Dermis blood vessel endothelial cell (primary cell): ENCODE measurements at places on chromosomes 1 and 21. TPM values are rescaled to one million over a fixed set of nuclear protein-coding genes. Genes with fewer than 3 reads are reported as not detected.

Gene RAB25
- total RNA-seq, result not detected in 2 replicates

Gene SHE
- total RNA-seq, result 108 and 177 TPM in 2 replicates

Gene LCE3E
- total RNA-seq, result not detected in 2 replicates

Gene SLC2A1
- total RNA-seq, result 28.6 and 38.3 TPM in 2 replicates

Gene VANGL2
- under 0.01 and 0.05 TPM in 2 replicates for total RNA-seq

Gene GCSAML
- total RNA-seq, result not detected in 2 replicates

Gene ORC1
- total RNA-seq, result 2.9 and 11.2 TPM in 2 replicates

Gene HSD3B2
- not detected in 2 replicates for total RNA-seq

GRCh38 chr1:30743584-30744059 lies 14.0 kb downstream of the LAPTM5 start:
- peak; percentile 68 for DNase-seq

GRCh38 chr1:94183197-94183815 lies 54.1 kb downstream of the ARHGAP29 start:
- no peak for DNase-seq

- no peak for DNase-seq
These were observed 33.7 kb downstream of the XCL2 start for GRCh38 chr1:168509875-168510791.

- DNase-seq, result no peak
These were observed 1.9 kb downstream of the ADARB1 start for GRCh38 chr21:45076245-45076711.

- no peak for DNase-seq
These were observed 22.7 kb downstream of the INAVA start for GRCh38 chr1:200917291-200917817.

DNA sequence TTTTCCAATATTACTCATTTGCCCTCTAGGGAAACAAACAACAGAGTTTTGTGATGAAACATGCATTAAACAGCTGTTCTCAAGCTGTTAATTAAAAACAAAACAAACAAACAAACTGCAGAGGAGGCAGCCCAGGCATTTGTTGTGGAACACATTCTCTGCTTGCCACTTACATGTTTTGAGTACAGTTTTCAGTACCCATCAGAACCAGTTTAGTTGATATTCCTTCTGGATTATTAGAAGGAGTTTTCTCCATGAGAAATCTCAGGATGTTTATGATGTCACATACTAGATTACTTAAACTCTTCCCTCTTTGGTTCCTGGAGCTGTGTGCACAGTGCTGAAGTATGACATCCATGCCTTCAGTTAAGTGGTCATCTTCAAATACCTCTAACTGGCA lies at the start of gene OR2T6:
Gene OR2T6, plus strand, starts transcription at position 301 of the 400 bp plus-strand sequence. CDS start 11,863 bp downstream, outside the sequence.
- DNase-seq, result no peak

GRCh38 chr1:52122384-52122783 lies 19.5 kb upstream of the ZFYVE9 start:
- DNase-seq, result no peak

DNA sequence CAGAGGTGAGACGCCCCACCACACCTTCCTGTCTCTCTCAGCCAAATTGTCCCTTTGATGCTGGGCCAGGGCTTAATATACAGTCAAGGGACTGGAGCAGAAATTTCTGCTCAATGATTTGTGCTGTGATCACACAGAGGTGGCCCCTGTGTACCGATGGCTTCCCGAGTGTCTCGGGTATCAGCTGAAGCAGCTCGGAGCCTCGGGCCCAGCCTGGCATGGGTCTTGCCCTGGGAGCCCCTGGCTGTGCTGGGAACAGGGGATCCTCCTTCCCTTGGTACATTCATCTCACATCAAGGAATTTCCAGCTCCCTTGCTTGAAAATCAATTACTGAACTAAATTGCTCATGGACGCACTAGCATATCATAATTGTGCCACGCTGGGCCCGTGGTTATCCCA lies 148.8 kb upstream of the C1orf174 start:
- no peak for DNase-seq

DNA sequence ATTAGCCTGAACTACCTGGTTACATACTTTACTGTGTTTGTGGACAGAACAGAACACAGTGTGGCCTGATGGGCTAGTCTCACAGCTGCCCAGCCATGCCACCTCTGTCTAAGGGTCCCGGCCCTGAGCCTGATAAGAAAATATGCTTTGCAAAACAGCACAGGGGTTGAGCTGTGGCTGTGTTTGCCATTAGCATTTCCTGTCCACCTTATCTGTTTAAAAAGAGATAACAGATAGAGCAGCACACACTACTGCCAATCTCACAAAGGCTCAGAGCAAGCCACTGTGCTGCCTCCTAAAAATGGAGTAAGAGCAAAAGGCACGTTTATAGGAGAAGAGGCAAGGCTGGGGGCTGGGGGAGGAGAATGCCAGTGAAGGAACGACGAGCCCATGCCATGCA lies 95.0 kb downstream of the SUSD4 start:
- no peak for DNase-seq

DNA sequence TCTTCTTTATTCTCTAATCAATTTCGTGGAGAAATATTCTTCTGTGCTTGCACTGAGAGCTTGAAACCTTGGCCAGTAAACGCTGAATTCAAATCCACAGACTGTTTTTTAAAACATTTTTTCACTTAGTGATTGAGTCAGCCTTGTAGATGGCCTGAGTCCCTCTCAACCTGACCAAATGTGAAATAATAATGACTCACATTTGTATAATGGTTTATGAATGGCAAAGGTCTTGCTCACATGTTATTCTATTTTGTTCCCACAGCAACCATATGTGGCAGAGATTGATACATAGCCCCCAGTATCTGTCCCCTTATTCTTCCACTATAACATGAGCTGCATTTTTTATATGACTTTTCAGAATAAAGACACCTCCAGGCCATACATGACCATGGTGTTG lies 47.8 kb upstream of the CCDC190 start:
- DNase-seq, result peak; percentile 67

- DNase-seq, result no peak
These were observed 89.0 kb downstream of the TIAM1 start for GRCh38 chr21:31255036-31255435.

DNA sequence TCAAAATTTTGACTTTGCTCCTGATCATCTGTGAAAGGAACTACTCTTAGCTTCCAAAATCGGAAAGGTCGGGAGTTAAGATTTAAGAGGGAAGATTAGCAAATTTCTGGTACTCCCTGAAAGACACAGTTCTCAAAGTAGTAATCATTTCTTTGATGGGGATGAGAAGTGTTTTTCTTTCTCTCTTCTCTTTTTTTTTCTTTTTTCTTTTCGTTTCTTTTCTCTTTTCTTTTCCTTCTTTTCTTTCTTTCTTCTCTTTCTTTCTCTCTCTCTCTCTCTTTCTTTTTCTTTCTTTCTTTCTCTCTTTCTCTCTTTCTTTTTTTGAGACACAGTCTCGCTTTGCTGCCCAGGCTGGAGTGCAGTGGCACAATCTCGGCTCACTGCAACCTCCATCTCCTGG lies 5.1 kb upstream of the RAB29 start:
- DNase-seq, result no peak

GRCh38 chr1:155113450-155113980 lies 14.2 kb upstream of the EFNA1 start:
- DNase-seq, result no peak

GRCh38 chr21:43295066-43295958 lies 126.5 kb downstream of the CRYAA start:
- DNase-seq, result no peak

DNA sequence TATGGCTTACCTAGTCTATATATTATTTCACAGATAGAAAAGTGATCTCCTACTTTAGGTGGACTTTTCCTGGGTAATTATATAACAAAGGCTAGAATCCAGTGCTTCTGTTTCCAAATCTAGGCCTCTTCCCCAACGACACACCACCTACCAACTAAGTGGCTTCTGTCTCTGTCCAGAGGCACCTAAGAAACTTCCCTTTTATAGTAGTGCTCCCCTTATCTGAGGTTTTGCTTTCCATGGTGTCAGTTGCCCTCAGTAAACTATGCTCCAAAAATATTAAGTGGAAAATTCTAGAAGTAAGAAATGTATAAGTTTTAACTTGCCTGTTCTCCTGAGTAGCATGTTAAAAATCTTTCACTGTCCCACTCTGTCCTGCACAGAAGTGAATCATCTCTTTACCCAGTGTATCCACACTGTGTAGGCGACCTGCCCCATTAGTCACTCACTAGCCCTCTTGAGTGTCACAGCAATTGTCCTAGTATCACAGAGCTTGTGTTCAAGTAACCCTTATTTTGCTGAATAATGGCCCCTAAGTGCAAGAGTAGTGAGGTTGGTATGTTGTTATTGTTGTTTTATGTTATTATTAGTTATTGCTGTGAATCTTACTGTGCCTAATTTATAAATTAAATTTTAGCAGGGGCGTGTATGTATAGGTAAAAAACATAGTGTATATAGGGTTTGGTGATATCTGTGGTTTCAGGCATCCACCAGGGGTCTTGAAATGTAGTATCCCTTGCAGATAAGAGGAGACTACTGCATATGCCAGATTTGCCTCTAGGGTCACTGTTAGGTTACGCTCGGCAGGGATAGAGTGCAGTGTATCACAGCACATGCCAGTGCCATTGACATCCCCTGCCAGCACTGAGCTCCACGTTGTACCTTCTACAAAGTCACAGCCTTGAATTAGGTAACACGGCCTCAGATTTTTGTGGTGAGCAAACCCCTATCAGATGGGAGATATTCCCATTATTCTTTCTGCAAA lies 14.7 kb upstream of the CD53 start:
- DNase-seq, result no peak

- DNase-seq, result no peak
These were observed 3.3 kb downstream of the PLEKHM2 start for GRCh38 chr1:15687446-15687845.

- no peak for DNase-seq
These were observed 261.5 kb downstream of the ADGRL2 start for GRCh38 chr1:82062206-82062605.

DNA sequence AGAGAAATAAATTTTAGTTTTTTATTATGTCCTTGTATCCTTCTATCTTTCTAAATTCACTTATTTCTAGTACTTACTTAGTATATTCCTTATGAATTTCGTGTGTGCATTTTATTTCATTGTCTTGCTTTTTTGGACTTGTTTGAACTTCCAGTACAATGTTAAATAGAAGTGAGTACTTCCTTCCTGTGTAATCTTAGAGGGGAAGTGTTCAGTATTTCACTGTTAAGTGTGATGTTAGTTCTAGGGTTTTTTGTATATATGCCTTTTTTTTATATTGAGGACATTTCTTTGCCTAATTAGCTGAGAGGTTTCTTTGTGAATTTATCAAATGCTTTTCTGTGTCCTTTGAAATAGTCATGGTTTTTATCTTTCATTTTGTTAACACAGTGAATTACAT lies 10.7 kb downstream of the LYPLAL1 start:
- peak; percentile 6 for DNase-seq
